Astrocyte of the spinal cord (primary cell): ENCODE measurements at places on chromosomes 1 and 21.

DNA sequence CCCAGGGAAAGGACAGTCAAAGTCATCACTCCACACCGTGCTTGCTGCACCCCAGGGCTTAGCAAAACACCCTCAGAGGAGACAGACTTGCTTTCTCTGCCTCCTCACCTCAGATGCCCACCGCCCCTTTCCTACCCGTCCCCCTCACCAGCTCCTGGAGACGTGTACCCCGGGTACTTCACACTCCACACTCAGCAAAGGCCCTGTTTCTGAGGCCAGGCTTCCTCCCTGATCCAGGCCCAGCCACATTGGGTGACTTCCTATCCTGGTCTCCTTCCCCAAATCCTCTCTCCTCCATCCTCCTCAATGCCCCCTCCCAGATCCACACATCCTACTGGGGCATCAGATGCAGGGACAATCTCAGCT is 116.7 kb downstream of the DMRTB1 start:
- no peak for DNase-seq

DNA sequence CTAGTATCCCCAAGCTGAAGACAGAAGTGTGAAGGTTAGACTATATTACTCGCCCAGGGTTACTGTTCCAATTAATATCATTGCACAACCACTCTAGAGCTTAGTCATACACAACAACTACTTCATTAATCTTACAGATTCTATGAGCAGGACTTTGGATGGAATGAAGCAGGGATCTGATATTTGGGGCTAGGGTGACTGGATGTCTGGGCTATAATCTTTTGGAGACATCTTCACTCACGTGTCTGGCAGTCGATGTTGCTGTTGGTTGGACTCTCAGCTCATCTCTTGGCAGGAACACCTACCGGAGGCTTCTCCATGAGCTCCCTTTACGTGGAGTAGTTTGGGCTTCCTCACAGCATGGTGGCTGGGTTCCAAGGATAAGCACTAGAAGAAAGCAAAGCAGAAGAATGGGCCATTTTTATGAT is 519.2 kb upstream of the B3GALT2 start:
- DNase-seq = no peak

DNA sequence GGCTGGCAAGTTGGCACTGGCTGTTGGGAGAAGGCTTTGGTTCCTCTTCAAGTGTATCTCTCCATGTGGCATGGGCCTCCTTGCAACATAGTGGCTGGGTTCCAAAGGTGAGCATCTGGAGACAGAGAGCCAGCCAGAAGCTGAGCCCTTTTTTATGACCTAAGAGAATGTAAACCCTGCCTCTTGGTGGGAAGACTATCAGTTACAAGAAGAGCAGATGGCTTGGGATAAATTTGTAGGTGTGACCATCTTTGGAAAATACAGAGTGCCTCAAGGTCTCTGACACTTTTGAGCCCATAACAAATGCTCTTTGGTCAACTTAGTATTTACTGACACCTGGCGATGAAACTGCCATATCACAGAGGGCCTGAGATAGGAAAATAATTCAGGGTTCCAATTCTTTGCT is 31.4 kb upstream of the PRELP start:
- DNase-seq = no peak

- DNase-seq = no peak
Measured at GRCh38 chr1:211068976-211069375, 65.0 kb downstream of the KCNH1 start.

GRCh38 chr1:245715970-245716369 is 561.2 kb downstream of the KIF26B start:
- DNase-seq = peak; percentile 88

GRCh38 chr1:1858382-1859086 is 32.4 kb downstream of the GNB1 start:
- DNase-seq = peak; percentile 81

- DNase-seq = no peak
Measured at GRCh38 chr1:222114536-222115156, 372.8 kb upstream of the DUSP10 start.

DNA sequence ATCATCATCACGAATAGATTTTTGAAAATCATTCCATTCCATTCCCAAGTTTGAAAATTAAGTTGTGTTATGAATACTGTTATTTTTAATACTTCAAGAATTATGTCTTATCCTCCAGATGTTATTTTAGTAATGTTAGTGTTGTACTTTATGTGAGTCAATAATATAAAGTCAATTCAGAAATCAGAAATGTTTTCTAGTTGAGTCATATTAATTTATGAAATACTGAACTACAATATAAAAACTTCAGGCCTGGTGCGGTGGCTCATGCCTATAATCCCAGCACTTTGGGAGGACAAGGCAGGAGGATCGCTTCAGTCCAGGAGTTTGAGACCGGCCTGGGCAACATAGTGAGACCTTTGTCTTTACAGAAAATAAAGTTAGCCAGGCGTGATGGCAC is 38.4 kb upstream of the GPR25 start:
- no peak for DNase-seq

GRCh38 chr1:187504779-187505178 is 676.0 kb downstream of the PLA2G4A start:
- no peak for DNase-seq

- DNase-seq = peak; percentile 39
Measured at GRCh38 chr1:45490121-45490625, 790 bp downstream of the TESK2 start.
